ENCODE measurements at places on chromosomes 3 and 15. TPM values are rescaled to one million over a fixed set of nuclear protein-coding genes. Genes with fewer than 3 reads are reported as not detected.

The PPM1L gene
- total RNA-seq: 79.5 TPM

The NR1I2 gene
- total RNA-seq: 106 TPM

The TNK2 gene
- 47.3 TPM for total RNA-seq

The IRAK2 gene
- 2.7 TPM for total RNA-seq

The ZNF620 gene
- total RNA-seq: 3.2 TPM

The MUC13 gene
- total RNA-seq: 248 TPM

The PPIP5K1 gene
- total RNA-seq: 104 TPM
